ENCODE measurements at places on chromosomes 12 and 14. TPM values are rescaled to one million over a fixed set of nuclear protein-coding genes. Genes with fewer than 3 reads are reported as not detected.

The RALGAPA1 gene
- total RNA-seq, result 29.8 TPM

The ASCL1 gene
- 0.20 TPM for total RNA-seq

The PPHLN1 gene
- total RNA-seq, result 59.2 TPM

GRCh38 chr12:95424271-95424994 lies 49.5 kb upstream of the METAP2 start:
- no peak for DNase-seq

- no peak for DNase-seq
These were observed 49.0 kb downstream of the TSPAN11 start for GRCh38 chr12:30975581-30975980.
